ENCODE measurements at places on chromosomes 12 and 14.

GRCh38 chr12:48861111-48861510, 4.6 kb downstream of the RND1 start:
- DNase-seq = no peak

- DNase-seq = no peak
These were observed 10.5 kb upstream of the SSTR1 start for GRCh38 chr14:38197001-38197783.

- no peak for DNase-seq
These were observed 57.7 kb upstream of the SAV1 start for GRCh38 chr14:50725761-50726160.

- no peak for DNase-seq
These were observed 19.2 kb upstream of the PLEKHA5 start for GRCh38 chr12:19110221-19110940.

- no peak for DNase-seq
These were observed 207.7 kb downstream of the RAD51B start for GRCh38 chr14:68027276-68027675.

GRCh38 chr12:104453133-104453532, 3.6 kb upstream of the CHST11 start:
- DNase-seq = no peak

GRCh38 chr14:59360923-59361794, 104.0 kb downstream of the GPR135 start:
- DNase-seq = no peak

DNA sequence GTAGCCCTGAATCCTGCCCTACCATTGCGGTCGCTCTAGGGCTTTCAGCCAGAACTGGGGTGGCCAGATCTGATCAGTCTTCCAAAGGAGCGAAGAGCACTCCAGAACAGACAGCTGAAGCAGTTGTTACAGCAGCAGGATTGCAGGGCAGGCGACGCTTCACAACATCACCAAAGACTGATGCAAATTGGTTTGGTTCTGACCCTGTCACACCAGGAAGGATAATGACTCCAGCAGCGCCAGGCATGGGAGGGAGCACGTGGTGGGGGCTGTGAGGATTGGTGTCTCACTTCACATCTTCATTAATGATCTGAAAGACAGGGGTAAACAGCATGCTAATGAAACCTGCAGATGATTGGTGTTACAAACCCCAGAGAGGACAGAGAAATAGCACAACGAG, 30.6 kb upstream of the VSX2 start:
- no peak for DNase-seq

- no peak for DNase-seq
These were observed 5.6 kb downstream of the DACT1 start for GRCh38 chr14:58643366-58643765.

DNA sequence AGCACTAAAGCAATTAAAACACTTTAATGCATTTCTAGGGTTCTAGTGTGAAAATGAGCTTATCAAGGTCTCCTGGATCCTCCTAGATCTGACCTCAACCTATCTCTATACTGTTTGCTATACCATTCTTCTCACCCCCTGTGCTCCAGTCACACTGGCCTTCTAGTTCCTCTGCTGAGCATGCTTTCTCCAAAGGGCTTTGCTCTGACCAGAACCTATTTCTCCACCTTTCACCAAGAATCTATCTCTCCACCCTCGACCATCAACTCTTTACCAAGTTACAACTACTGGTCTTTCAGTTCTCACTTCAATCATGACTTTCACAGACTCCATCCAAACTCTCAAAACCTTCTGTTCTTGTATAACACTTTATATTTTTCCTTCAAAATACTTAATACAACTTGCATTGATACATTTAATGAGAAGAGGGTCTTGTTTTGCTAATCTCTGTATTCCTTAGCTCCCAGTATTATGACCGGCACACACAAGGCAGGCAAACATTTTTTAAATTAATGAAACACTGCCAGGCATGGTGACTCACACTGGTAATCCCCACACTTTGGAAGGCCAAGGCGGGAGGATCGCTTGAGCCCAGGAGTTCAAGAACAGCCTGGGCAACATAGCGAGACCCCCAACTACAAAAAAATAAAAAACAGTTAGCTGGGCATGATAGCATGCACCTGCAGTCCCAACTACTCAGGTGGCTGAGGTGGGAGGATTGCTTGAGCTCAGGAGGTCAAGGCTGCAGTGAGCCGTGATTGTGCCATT, 22.8 kb downstream of the PPP1R12A start:
- no peak for DNase-seq

DNA sequence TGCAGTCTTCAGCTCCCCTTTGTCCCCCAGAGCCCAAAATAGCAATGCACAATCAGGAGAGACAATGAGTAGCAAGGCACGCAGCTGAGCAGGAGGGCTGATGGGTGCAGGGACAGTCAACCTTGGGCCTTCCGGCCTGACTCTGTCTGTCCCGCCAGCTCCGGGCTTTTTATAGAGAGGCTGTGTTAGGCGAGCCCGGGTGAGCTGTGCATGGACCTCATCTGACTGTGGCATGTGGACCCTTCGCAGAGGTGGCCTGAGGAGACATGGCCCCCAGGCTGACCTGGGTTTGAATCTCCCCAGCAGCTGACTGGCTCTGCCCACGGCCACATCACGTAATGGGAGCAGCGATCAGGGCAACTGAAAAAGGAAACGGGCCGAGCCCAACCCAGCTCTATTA, 177.9 kb downstream of the TSPAN9 start:
- DNase-seq = no peak

DNA sequence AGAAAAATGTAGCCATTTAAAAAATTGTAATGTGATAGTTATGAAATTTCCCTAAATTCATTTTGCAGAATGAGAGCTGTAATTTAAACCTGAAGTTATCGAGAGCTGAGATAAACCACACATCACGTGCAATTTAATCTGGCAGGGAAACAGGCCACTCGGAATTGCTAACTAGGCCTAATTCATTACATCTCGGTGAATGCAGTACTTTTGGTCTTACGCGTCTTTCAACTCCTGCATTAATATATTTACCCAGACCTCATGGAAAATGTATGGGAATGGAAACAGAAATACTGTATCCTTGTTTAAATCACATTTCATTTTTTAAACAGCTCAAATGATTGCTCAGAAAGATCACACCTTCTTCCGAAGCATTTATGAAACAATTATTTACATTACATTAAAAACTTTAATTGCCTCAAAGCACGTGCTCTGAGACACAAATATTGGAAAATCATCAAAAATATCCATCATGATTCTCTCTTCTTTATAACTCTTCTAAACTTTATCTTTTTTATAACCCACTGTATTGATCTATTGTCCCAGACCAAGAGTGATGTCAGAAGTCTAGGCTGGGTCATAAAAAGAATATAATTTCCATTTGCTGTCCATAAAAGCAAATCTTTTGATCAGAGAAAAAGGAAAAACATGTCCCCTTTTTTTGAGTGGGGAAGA, 111.7 kb upstream of the MYL2 start:
- no peak for DNase-seq

- peak; percentile 27 for DNase-seq
These were observed 1.4 kb downstream of the PCK2 start for GRCh38 chr14:24095271-24096068.

DNA sequence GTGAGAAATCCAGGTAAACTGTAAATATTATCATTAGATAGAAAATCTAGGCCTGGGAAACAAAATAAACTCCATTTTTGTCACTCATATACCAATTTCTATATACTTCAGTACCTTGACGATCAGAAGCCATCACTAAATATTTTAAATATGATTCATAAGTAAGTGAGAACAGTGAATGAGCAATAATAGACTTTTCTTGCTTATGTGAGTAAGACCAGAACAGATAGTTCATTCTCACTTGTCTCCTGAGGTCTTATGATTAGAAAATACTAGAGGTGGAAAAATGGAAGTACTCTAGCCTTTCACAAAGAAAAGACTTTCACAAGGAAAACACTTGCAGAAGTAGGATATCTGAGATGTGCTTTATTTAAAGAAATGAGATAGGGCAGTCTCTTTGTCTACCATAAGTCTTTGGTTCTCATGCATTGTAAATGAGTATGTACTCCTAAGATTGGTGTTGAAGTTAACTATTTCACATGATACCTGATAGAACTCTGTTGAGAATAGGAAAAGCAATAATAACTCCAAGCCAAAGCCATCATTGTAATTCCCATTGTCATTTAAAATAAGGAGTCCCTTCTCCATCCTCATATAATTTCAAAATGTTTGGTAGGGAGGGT, 10.1 kb upstream of the SMCO3 start:
- no peak for DNase-seq

DNA sequence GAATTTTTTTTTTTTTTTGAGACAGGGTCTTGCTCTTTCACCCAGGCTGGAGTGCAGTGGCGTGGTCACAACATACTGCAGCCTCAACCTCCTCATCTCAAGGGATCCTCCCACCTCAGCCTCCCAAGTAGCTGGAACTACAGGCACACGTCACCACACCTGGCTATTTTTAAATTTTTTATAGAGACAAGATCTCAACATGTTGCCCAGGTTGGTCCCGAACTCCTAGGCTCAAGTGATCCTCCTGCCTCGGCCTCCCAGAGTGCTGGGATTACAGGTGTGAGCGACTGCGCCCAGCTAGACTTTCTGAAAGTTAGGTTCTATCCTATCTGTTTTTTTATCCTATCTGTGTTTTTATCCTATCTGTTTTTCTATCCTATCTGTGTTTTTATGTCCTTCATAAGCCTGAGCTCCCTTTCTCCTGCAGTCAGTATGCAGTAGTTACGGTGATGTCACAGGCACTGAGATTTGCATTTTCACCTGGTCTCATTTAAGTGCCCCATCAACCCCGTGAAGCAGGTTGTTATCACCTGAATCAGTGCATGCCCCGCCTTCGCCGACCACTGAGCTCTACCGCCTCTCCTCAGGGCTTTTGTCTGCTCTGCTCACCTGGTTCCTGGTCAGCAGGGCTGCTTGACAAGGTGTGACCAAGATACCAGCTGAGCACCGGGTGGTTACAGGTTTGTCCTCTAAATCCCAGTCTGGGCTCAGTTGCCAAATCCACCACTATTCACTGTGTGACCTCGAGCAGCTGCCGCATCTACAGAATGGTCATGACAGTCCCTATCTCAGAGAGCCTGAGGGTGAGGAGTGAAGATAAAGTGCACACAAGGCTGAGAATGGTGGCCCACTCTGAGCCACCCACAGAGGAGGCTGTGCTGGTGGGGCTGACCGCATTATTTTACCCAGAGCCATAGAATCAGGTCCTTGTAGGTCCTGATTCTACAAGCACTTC, 33.1 kb downstream of the SYNDIG1L start:
- DNase-seq = no peak

DNA sequence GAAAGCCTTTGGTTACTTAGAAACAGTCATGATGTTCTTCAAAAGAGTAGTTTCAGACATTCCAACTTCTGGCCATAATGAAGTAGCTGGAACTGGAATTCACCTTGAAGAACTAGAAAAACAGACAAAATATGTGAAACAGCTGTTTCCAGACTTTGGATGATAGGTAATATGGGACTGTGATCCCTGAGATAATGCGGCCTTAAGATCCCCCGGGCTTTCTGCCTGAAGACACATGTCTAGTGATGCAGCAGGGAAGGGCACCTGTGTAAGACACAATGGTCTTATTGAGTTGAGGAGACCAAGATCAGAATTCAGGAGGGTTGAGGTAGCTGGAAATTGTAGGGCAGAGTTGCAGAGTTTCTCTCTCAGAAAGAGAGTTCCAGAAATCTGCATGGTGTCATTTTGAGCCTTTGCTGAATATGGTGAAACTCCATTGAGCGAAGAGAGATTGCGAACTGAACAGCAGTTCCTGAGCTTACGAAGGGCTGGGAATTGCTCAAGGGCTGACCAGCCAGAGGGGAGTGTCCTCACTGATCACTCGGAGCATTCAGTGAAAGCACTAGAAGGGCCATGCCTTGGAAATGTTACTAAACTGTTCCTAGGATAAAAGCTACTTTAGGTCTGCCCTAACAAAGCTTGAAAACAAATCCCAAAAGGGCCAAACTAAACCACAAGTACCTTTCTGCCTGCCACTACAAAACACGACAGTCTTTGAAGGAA, 41.7 kb upstream of the FRS2 start:
- no peak for DNase-seq

DNA sequence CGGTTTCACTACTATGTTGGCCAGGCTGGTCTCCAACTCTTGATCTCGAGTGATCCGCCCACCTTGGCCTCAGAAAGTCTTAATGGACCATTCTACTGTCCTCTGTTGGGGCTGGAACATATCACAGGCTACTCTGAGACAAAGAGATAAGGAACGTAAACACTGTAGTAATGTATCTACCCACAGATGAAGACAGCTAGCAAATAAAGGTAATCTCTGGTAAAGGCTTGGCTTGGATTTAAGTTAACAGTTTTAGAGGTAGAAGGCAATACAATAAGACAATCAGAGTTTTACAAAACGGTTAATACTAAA, 44.6 kb upstream of the ISM2 start:
- DNase-seq = no peak

DNA sequence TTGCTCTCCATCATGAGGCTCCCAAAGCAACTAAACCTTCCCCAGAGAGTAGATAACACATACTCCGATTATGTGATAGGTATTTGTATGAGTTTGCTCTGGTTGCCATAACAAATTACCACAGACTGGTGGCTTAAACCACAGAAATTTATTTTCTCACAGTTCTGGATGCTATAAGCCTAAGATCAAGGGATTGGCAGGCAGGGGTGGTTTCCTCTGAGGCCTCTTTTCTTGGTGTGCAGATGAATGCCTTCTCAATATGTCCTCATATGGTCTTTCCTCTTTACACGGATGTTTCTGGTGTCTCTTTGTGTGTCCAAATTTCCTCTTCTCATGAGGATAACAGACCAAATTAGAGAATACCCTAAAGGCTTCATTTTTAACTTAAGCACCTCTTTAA, 285.8 kb upstream of the GRIP1 start:
- DNase-seq = no peak

DNA sequence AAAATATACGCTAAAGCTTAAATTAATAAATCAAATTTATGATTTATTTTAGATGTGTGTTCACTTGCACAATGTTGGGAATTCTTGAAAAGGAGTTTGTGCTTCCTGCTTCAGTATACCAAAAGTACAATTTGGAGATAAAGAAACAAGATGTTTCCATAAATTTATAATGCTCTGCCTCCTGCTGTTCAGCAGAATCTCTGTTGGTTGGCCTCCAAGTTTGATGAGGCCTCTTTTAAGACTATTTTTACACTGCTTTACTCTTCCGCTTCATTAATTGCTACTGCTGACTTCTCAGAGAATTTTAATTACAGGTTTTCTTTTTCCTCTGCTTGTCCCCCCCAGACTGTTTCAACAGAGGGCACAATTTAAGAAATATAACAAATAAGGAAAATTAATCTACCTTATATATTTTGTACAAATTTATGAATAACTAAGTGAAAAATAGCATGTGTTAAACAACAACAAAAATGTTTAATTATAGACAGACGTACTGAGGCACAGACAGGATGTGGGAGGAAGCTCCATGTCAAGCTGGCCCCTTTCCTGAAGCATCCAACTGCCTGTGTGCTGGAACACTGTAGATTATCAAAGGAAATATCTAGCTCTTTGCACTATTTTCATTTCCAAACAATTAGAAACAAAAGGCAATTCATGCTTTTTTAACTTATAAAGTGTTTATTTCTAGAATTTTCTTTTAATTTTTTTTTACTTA, 83.9 kb downstream of the PIK3C2G start:
- DNase-seq = no peak

GRCh38 chr14:34732802-34733201, 18.4 kb upstream of the CFL2 start:
- no peak for DNase-seq

Measured in activated CD4-positive, CD25-positive, alpha-beta regulatory T cell treated with anti-CD3 and anti-CD28 coated beads, Interleukin-2, amount 50 U/mL, for 16 hours (primary cell).